ENCODE measurements at places on chromosomes 1 and 21. TPM values are rescaled to one million over a fixed set of nuclear protein-coding genes. Genes with fewer than 3 reads are reported as not detected.

- DNase-seq = no peak
Observed at GRCh38 chr1:205285381-205286101, 36.0 kb downstream of the NUAK2 start.

GRCh38 chr1:196059210-196059609 is 549.0 kb downstream of the KCNT2 start:
- DNase-seq = no peak

- DNase-seq = no peak
Observed at GRCh38 chr1:151989211-151989862, 4.3 kb downstream of the S100A10 start.

DNA sequence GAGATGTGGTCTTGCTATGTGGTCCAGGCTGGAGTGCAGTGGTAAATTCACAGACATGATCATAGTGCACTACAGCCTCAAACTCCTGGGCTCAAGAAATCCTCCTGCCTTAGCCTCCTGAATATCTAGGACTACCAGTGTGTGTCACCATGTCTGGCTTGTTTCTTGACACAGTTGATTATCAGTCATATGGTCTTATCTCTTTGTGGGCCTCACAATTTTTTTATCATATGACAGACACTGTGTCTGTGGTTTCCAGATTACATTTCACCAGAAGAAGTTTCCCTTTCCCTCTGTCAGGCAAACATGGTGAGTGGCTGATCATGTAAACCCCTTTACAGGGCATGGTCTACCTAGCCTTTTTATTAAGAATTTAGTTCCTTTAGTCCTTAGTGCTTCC is 96.1 kb downstream of the HFM1 start:
- no peak for DNase-seq

DNA sequence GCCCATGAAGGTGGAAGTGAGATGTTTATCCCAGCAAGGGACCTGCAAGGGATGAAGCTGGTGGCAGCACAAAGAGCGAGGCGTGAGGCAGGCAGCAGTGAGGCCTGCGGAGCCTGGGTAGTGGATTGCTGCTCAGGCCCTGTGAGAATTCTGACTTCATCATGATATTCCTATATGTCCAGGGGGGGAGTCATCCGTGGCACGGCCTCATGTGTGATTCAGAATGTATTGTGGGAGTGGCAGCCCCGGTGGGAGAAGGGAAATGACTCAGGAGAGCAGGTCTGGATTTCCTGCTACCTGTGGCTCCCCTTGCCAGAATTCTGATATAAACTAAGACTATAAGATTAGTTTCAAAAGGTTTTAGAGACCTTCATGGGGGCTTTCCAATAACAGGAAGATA is 240.9 kb downstream of the CAMTA1 start:
- DNase-seq = no peak

DNA sequence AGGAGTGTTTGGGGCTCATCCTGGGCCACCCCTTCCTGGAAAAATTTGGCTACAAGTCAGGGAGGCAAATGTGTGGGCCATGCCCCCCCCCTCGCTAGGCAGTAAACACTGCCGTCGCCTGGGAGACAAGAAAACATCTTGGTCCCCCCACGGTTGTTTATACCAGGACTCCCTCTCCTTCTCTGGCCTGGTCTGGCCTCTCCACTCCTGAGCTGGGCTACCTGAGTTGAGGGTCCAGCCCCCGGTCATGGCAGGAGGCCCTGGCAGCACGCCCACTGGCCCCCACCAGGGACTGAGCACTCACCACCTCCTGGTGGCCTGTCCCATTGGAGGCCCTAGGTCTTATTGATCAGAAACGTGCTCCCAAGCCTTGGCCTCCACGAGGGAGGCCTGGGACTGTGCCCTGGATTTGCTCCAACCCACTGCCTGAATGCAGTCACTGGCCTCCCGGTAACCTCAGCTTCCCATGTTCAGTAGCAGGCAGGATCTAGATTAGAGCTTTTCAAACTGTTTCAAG is 15.8 kb downstream of the KCNQ4 start:
- peak; percentile 77 for DNase-seq

Gene AQP10
- total RNA-seq = 4.8 TPM

Gene WARS2
- total RNA-seq = 13.1 TPM

- DNase-seq = no peak
Observed at GRCh38 chr1:97780884-97781283, 139.9 kb downstream of the DPYD start.

Data from cardiac muscle cell (in vitro differentiated cells and primary cell).